ENCODE measurements at places on chromosomes 1 and 21.

GRCh38 chr1:244451539-244451950, at the start of gene ADSS2:
Gene ADSS2 (minus strand): TSS chr1:244451909. CDS start chr1:244451817, 92 bp downstream.
- no peak for DNase-seq

DNA sequence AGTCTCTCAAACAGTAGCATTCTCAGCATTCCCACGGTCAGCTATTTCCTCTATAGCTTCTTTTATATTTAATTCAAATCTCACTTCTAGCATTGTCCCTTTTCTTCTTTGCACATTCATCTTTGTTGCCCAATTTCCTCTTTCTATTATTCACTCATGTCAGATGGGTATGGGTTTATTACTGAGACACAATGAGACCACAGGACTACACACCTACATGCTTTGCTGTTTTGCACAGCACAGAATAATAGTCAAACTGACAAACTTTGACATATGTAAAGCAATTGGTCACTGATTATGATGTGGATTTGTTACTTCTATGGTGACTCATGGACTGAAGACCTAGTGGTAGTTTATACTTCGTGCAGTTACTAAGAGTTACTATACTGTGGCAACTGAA, 5.8 kb upstream of the CD1C start:
- no peak for DNase-seq

- DNase-seq, result no peak
Observed at GRCh38 chr1:205248793-205249601, 21.3 kb downstream of the TMCC2 start.

GRCh38 chr1:41097105-41097504, 75.6 kb upstream of the SLFNL1 start:
- DNase-seq, result no peak

DNA sequence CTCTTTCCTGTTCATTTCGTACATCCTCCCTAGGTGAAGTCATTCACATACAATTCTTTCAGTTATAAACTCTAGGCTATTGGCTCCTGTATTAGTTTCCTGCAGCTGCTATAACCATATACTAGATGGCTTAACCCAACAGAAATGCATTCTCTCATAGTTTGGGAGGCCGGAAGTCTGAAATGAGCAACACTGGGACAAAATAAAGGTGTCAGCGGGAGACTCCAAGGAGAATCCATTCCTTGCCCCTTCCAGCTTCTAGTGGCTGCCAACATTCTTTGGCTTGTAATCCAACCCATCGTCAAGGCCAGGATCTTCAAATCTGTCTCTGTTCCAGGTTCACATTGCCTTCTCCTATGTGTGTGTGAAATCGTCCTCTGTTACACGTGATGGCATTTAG, 71.3 kb downstream of the TOR3A start:
- no peak for DNase-seq

DNA sequence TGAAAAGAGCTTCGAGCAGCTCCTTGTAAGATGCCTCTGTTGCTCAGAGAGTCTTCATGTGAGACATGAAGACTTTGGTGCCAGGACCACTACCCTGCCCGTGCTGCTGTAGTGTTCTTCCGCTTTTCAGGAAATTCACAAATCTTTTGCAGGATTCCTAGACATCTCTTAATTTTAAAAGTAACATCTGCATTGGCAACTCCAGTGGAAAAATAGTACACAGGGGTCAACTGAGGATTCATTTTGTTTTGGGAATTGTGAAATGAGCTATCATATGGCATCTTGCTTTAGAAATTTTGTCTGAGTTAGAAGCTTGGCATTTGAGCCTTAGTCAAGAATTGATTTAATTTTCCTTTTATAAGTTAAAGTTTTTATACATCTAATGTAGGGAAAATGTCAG, 7.2 kb downstream of the PRDM2 start:
- no peak for DNase-seq

DNA sequence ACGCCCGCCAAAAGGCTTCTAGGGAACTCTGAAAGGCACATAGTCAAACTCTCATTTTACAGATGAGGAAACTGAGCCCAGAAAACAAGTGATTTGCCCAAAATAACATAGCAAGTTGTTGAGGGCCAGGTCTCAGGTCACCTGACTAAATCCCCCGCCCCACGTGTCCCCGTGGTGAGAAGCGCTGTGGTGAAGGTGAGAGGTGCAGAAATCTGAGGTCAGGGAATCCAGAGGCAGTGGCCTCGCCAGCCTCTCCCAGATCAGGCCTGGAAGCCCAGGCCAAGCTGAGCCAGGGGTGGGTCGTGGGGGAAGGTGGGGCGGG, 5.1 kb downstream of the HDGF start:
- DNase-seq, result no peak

- DNase-seq, result no peak
Observed at GRCh38 chr1:32390904-32391870, 3.1 kb downstream of the BSDC1 start.

- no peak for DNase-seq
Observed at GRCh38 chr21:38714039-38714817, 91.5 kb upstream of the ETS2 start.

- no peak for DNase-seq
Observed at GRCh38 chr1:91754348-91754747, 131.6 kb downstream of the TGFBR3 start.

GRCh38 chr1:222163895-222164294, 384.0 kb downstream of the HHIPL2 start:
- no peak for DNase-seq

GRCh38 chr1:60765204-60765603, 317.2 kb upstream of the NFIA start:
- DNase-seq, result no peak

- no peak for DNase-seq
Observed at GRCh38 chr1:229474509-229474908, 33.6 kb downstream of the NUP133 start.

GRCh38 chr1:88061492-88062177, 622.4 kb upstream of the PKN2 start:
- no peak for DNase-seq

- DNase-seq, result peak; percentile 16
Observed at GRCh38 chr1:6603238-6603914, 707 bp upstream of the KLHL21 start.

DNA sequence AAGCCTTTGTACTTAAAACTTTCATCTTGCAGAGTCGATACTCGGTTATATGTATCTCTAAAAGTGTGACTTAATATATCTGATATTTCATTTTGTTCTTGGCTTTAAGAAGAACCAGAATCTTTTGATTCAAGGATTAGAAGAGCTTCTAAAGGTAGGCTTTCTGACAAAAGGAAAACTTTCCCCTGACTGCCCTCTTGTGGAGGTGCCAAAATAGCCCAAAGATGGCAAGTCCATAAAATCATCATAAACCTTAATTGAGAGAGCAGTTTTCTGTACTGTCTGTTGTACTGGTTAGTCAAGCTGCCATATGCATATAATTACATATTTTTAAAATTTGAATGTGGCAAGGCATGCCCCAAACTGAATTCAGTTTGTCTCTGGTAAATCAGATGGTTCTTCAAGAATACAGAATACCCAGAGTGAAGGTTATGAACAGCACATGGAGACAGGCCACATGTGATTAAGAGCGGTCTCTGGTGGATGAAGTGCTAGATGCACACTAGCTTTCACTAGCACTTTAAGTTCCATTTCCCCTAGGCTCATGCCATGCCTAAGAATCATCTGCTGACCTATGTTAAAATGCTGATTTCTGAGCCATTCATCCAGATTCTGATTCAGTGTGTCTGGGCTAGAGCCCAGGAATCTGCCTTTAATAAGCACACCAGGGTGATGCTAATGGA, 27.7 kb upstream of the ELAVL4 start:
- DNase-seq, result no peak

DNA sequence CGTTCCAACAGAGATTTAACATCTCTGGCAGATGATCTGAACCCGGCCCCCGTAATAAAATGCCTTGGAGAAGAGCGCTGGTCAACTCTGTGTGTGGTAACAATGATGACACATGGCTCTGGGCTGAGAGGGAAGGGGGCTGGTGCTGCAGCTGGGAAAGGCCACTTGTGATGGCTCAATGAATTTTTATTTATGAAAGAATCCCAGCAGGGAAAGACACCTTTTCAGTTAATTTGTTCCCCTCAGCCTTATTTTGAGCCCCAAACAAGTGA, 59.4 kb downstream of the SYT6 start:
- no peak for DNase-seq

DNA sequence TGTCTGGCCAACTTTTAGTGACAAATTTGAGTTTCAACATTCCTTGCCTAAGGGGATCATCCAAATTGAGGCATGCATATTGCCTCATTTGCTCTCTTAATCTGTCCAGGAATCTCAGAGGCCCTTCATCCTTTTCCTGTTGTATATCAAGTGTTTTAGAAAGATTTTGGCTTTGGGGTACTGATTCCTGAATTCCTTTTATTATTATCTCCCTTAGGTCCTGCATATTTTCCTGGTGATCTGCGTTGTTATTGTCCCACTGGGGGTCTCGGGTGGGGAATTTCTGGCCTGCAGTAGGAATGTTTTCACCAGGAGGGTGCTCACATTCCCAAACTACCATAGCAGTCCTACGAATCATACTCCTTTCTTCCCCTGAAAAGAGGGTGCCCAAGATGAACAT, 4.4 kb upstream of the AADACL3 start:
- DNase-seq, result no peak

DNA sequence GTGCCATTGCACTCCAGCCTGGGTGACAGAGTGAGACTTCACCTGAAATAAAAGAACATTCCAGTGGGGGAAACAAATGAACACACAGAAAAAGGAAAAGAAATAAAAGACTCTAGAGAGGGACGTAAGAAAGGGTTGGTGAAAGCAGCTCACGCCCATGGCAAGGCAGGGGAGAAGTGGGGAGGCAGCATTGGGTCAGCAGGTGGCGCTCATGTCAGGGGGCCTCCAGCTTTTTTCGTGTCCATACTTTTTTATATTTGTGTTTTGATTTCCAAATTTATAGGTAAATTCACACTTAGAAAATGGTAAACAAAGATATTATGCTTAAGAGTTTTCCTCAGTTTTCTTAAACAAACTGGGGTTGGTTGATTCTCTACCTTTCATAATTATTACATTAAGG, 45.5 kb downstream of the VPS13D start:
- DNase-seq, result peak; percentile 32

DNA sequence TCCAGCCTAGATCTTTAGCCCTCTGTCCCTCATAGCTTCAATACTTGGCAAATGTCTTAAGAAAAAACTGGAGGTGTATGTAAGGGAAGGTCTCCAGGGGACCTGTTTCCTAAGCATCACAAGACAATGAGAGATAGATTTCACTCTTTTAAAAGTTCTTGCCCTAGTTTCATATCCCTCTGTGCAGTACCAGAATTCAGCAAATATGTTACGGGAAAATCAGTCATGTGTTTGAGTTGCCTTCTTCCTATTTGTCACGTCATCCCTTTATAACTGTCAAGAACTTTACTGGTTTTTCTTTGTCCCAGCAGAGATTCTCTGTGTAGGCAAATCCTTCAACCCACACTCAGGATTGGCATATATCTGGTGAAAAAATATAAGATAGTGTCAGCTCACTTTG, 32.3 kb downstream of the DNASE2B start:
- DNase-seq, result no peak

DNA sequence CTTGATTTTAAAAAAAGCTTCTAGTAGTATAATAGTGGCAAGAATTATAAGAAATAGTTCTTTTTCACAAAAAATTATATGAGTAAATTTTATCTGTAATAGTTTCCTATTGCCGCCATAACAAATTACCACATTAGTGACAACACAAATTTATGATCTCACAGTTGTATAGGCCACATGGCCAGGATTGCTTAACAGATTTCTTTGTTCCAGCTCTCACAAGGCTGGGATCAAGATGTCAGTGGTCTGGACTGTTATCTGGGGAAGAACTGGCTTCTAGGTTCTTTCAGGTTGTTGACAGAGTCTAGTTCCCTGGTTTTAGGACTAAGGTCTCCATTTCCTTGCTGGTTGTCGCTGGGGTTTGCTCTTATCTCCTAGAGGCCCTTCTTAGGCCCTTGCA, 236.4 kb downstream of the USP25 start:
- no peak for DNase-seq

DNA sequence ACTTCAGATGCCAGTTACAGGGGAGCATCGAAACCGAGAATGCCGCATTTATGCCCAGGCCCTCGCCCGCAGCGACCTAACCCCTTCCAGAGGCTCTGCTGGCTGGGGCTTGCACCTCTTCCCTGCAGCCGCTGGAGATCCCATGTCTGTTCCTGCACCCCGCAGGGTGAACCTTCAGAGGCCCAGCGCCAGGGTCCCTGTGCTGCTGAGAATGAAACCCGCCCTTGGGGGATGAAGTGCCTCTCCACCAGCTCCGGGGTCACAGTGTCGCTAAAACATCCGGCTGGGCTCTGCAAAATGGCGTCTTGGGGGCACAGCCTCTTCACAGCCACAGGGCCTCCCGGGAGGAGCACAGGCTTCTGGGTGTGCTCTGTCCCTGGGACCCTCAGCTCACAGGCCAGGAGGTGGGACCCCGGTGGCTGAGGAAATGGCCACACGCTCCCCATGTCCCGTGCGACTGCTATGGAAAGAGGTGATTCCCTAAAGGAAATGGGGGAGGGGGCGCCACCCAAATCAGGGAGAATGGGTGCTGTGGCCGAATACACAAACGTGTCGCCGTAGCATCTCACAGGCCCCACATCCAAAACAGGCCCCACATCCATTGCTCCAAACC, 39.9 kb upstream of the TSPEAR start:
- DNase-seq, result no peak

GRCh38 chr1:197638316-197638715, 137.0 kb downstream of the DENND1B start:
- no peak for DNase-seq

Measured in stimulated activated CD4-positive, alpha-beta T cell treated with anti-CD3 and anti-CD28 coated beads, Interleukin-1b, Interleukin-23, amount 100 ng/mL, for 1 hour (primary cell).